ENCODE measurements at places on chromosomes 6 and 20.

DNA sequence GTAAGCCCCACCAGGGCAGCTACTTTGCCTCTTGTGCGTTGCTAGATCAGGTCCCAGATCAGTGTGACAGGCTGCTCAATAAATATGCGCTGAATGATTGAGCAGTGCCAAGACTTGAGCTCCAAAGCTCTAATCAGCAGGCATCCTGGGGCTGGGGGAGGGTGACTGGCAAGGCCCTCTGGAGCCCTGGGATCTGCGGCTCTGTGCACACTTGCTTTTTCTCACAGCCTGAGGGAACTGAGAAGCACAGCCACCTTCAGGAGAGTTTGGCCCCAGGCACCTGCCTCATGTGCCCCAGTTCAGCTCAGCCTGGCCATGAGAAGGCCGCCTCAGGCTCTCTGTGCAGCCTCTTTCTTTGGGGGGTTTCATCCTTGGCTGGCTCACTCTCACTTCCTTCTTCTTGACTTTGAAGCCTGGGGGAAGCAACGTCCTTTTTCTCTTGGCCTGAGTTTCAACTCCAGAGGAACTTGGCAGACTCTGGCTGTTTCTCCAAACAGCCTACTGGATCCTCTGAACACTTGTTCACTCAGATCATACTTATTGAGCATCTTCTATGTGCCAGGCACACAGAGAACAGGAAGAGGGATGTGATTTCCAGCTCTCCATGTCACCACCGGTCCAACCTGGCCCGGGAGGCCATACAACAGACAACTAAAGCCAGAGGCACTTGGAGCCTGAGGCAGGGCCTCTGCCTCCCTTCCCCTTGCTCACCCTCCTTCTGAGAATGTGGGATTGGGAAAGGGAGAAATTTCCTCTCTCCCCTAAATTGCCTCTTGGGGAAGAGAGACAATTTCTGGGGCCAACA lies 114.0 kb downstream of the VEGFA start:
- no peak for DNase-seq

- DNase-seq, result no peak
These were observed 130.6 kb upstream of the INSM1 start for GRCh38 chr20:20237093-20237959.

DNA sequence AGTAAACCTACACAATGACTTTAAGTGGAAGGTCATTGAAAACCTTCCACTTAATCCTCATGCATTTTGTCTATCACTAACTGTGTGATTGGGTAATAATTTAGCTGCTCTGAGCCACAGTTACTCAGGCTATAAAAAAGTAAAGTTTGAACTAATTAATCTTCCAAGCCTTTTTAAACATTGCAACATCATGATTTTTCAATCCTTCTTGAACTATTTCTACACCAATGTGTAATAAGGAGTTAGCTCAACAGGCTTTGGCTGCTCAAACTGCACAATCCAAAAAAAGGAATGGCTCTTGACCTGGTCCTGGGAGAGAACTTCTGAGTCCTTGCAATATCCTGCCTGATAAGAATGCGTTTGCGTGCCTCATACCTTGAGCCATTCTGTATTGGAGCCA lies 34.8 kb upstream of the FILIP1 start:
- DNase-seq, result no peak

GRCh38 chr6:150549674-150550101 lies 50.0 kb upstream of the PLEKHG1 start:
- no peak for DNase-seq

GRCh38 chr6:167676666-167677421 lies 149.9 kb upstream of the AFDN start:
- no peak for DNase-seq

- no peak for DNase-seq
These were observed 248.6 kb downstream of the HIVEP2 start for GRCh38 chr6:142696123-142697000.

DNA sequence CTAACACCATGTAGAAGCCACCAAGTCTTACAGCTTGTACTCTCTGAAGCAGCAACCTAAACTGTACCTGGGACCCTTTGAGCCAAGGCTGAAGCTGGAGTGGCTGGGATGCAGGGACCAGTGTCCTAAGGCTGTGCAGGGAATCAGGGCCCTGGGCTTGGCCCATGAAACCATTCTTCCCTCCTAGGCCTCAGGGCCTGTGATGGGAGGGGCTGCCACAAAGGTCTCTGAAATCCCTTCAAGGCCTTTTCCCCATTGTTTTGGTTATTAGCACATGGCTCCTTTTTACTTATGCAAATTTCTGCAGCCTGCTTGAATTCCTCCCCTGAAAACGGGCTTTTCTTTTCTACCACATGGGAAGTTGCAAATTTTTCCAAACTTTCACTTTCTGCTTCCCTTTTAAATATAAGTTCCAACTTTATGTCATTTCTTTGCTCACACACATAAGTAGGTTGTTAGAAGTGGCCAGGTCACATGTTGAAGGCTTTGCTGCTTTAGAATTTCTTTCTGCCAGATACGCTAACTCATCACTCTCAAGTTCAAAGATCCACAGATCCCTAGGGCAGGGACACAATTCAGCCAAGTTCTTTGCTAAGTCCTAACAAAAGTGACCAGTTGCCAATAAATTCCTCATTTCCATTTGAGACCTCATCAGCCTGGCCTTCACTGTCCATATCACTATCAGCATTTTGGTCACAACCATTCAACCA lies 28.2 kb upstream of the ATXN1 start:
- no peak for DNase-seq

DNA sequence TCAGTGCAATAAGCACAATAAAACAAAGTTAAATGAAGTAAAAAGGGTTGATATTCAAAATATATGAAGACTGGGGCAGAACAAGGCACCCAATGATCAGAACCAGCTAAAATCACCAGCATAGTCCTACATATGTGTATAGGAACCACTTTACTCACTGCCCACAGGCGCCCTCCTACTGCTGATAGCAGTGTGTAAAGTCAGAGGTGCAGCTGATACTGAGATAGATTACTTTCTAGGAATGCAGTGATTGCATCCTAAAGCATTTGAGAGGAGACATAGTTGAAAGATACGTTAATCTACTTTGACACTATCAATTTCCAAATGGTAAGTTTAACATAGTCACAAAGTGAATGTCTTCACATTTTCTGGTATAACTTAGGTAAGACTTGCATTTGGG lies 161.1 kb upstream of the MCHR2 start:
- no peak for DNase-seq

DNA sequence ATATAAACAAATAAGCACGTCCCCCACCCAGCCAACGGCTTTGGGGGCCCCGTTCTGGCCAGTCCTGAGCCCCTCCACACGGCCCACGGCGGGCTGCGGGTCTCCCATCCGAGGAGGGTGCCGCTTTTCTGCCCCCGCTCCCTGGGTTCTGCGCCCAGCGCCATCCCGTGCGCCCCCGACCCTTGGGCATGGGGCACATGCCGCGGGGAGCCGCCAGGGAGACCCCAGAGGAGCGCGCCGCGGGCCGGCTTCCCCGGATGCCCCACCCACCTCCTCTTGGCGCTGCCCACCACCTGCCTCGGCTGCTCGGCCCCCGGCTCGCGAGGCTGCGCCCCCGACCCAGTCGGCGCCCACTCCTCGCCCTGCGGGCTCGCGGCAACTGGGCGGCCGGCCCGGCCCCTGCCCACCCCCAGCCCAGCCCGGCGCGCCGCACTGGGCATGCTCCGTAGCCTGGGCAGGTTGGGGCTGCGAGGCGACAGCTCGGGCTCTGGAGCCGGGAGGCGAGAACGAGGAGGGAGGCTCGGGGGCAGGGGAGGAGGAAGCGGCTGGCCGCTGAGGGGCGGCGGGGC lies 570 bp upstream of the PLCB4 start:
- no peak for DNase-seq

DNA sequence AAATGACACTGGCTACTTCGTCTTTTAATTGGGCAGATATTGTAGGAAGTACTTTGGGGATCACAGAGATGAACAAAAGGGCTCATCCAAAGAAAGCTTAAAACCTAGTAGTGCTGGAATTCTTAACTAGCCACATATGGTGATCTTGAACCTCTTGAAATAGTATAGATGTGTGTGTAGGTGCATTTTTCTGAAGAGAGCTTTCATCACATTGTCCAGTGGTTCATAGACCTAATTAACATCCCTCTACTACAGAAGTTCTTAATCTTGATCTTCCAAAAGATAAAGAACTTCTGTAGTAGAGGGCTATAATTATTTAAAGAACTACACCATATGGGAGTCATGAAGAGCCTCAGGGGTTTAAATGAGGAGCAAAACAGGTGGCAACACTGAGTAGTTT lies 2.3 kb upstream of the PRIM2 start:
- no peak for DNase-seq

DNA sequence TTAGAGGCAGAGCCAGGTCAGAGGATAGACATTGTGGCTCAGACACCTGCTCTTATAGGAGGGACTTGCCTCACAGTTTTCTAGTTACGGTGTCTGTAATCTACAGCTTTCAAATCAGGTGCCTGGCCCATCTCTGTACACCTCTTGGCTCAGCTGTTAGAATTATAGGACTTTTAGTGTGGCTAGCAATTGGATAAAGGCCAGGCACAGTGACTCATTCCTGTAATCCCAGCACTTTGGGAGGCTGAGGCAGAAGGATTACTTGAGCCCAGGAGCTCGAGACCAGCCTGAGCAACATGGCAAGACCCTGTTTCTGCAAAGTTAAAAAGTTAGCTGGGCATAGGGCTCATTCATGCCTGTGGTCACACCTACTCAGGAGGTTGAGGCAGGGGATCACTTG lies 20.0 kb downstream of the BRPF3 start:
- DNase-seq, result no peak

DNA sequence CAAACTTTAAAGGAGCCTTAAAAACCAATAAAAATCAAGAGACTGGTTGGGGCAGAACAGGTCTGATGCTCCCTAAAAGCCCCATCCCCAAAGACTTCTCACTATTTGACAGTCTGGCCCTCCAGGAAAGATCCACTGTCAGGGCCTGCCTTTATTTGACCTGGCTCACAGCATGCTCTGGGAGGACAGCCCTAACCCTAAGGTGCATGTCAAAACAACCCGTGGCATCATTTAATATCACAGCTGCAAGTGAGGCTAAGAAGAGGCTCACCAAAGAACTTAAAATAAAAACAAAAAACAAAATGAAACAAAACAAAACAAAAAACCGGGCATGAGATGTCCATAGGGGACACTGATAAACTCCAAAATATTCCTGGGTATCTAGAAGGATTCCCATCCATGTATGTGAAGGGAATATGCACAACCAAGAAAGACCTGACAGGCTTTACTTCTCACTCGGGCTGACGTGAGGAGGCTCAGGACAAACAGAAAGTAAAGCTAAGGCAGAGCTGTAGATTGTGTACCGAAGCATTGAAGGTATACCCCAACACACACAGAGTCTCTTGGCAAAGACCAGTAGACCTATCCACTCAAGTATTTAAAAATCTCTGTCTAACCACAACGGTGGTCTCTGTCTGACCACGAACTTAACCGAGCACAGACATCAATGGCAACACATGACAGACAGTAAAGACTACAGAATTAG lies 57.3 kb downstream of the AHI1 start:
- DNase-seq, result no peak

- peak; percentile 95 for DNase-seq
These were observed 4.9 kb upstream of the ARMC12 start for GRCh38 chr6:35731736-35732532.

- no peak for DNase-seq
These were observed 210.2 kb upstream of the CITED2 start for GRCh38 chr6:139584599-139584998.

- DNase-seq, result no peak
These were observed 338.7 kb downstream of the HTR1B start for GRCh38 chr6:77124604-77125003.

DNA sequence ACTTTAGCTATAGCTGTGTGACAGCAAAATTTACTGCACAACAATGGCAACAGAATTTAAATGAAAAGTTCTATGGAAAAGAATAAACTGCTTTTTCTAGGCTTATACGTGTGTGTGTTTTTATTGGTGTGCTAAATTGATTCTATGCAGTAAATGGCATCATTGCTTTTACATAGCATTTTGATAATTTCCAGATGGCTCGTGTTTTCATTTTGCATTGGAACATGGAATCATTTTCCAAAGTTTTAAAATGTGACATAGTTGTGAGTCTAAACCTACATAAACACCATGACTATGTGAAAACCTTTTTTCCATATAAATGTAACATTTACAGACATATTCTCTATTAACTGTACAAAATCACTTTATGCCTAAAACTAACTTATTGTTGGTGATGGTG lies 127.8 kb downstream of the SIM1 start:
- DNase-seq, result no peak

DNA sequence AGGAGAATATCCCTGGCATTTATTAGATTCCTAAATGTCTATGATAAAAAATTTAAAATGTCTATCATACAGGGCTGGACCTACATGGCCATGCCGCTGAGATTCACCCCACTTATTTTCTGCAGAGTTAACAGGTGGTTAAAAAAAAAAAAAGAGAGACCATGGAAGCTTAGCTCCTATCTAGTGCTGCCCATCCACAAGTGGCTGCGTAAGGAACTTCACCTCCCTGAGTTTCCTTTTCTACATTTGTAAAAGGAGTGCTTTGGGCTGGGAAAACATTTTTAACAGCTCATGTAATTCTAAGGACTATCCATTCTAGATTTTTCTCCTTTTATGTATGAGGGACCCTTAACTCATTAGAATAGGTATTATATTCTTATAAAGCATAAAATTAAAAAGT lies 534.1 kb downstream of the MMUT start:
- DNase-seq, result no peak

- no peak for DNase-seq
These were observed 57.4 kb upstream of the FOXC1 start for GRCh38 chr6:1552296-1552761.
